ENCODE measurements at places on chromosomes 12 and 14. TPM values are rescaled to one million over a fixed set of nuclear protein-coding genes. Genes with fewer than 3 reads are reported as not detected.

The HIGD1C gene
- total RNA-seq: not detected

The KRT79 gene
- not detected for total RNA-seq

The SLC11A2 gene
- total RNA-seq: 29.5 TPM

The KRT74 gene
- not detected for total RNA-seq

The RNFT2 gene
- total RNA-seq: 2.1 TPM

The PLEK2 gene
- total RNA-seq: 5.0 TPM

The SMCO2 gene
- not detected for total RNA-seq

The PITPNM2 gene
- total RNA-seq: 13.9 TPM

The PIP4K2C gene
- 18.5 TPM for total RNA-seq

The BBOF1 gene
- 5.7 TPM for total RNA-seq

The GLIPR1L1 gene
- total RNA-seq: not detected
